ENCODE measurements at places on chromosomes 5 and 9. TPM values are rescaled to one million over a fixed set of nuclear protein-coding genes. Genes with fewer than 3 reads are reported as not detected.

The NEURL1B gene
- total RNA-seq, result 18.0 TPM

The FOXD4L6 gene
- not detected for total RNA-seq

The SV2C gene
- total RNA-seq, result not detected

The HSPB3 gene
- total RNA-seq, result 510 TPM

The SH3RF2 gene
- 45.6 TPM for total RNA-seq

The OBP2B gene
- not detected for total RNA-seq

The ACSL6 gene
- total RNA-seq, result 0.29 TPM

The NTNG2 gene
- total RNA-seq, result 0.20 TPM

The FAM200C gene
- total RNA-seq, result 0.51 TPM

The BARHL1 gene
- not detected for total RNA-seq

All from gastrocnemius medialis (tissue), 4 donors.